NCI-H1436 treated with DMSO at 0.1 percent for 48 hours (cell line): ENCODE measurements at places on chromosomes 16 and 17.

GRCh38 chr16:69017036-69017783 lies 88.2 kb upstream of the HAS3 start:
- DNase-seq, result no peak

GRCh38 chr16:89367538-89367915 lies 122.8 kb downstream of the ANKRD11 start:
- no peak for DNase-seq

DNA sequence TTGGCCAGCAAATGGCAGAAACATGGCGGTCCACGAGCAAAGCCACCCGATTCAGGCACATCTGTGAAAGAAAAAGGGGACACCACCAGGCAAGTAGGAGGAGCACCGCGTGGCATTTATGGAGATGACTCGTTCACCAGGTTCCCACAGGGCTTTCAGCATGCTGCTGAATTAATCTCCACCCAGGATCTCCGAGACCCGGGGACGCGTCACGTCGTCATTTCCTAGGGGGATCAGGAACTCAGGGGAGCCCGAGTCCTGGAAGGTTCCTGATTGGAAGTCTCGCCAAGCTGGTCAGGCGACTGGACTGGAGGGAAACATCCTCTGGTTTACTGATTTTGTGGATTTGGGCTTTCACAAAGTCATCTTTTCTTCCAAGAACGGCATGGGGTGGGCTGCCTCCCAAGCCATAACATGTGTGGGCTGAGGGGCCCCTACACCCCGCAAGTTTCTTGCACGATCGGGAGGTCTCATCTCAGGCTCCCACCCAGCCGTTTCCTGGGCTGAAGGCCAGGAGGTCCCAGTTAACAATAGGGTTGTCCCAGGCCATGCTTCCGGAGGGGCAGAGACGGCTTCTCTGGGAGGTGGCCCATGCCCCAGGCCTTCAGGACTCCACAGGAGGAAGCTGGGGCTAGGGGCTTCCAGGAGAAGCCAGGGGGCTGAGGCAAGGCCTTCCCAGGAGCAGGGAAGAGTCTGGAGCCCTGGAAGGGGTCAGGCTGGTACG lies 645 bp downstream of the DNAH17 start:
- no peak for DNase-seq

- no peak for DNase-seq
These were observed 43.6 kb downstream of the TOM1L2 start for GRCh38 chr17:17928398-17929287.

GRCh38 chr17:79617740-79618382 lies 7.0 kb upstream of the RBFOX3 start:
- no peak for DNase-seq

DNA sequence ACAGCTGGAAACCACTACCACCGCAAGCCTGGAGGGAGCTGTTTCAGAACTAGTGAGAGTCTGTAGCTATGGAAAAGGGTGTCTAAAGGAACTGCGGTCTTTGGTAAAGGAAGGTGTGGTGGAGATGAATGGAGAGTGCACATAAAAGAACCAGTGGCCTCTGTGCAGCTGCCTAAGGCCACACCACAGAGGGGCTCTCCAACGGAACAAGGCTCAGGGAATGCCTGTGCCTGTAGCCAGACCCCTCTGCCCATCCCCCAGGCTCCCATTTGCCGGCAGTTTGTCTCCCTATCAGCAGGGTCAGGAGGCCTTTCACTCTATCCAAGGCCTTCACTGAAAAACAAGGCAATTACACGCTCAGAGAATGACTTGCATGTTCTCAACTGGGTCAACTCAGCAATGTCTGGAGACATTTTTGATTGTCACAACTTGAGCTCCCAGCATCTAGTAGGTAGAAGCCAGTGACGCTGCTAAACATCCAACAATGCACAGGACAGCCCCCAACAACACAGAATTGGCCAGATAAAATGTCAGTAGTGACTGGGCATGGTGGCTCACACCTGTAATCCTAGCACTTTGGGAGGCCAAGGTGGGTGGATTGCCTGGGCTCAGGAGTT lies 3.3 kb upstream of the FDXR start:
- DNase-seq, result no peak
